GDM1 (cell line): ENCODE measurements at places on chromosomes 13 and 19.

DNA sequence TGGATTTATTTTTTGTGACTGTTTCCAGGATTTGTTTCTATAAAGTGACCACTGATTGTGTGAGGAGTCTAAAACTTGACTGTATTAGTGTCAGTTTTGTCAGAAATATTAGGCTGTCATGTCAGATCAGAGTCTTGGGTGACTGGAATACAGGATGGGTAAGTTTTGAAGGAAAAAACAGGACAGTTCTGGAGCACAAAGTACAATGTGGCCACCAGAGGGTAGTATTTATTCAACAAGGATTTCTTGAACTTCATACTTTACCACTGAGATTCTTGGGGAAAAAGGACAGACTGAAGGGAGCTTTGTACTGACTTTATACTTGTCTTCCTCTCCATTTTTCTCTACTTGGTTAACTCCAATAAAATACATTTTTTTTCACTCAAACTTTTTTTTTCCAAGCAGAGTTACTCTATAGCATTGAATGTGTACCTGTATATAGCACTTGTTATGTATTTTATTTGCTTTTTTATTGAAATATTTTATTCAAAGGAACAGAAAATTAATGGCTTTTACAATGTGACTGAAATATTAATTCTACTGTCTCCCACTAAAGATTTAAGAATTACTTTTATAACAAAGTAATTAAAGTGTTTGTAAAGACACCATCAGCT is 51.1 kb downstream of the LMO7 start:
- DNase-seq: no peak

- DNase-seq: no peak
Measured at GRCh38 chr19:32475141-32476031, 69.8 kb downstream of the DPY19L3 start.

DNA sequence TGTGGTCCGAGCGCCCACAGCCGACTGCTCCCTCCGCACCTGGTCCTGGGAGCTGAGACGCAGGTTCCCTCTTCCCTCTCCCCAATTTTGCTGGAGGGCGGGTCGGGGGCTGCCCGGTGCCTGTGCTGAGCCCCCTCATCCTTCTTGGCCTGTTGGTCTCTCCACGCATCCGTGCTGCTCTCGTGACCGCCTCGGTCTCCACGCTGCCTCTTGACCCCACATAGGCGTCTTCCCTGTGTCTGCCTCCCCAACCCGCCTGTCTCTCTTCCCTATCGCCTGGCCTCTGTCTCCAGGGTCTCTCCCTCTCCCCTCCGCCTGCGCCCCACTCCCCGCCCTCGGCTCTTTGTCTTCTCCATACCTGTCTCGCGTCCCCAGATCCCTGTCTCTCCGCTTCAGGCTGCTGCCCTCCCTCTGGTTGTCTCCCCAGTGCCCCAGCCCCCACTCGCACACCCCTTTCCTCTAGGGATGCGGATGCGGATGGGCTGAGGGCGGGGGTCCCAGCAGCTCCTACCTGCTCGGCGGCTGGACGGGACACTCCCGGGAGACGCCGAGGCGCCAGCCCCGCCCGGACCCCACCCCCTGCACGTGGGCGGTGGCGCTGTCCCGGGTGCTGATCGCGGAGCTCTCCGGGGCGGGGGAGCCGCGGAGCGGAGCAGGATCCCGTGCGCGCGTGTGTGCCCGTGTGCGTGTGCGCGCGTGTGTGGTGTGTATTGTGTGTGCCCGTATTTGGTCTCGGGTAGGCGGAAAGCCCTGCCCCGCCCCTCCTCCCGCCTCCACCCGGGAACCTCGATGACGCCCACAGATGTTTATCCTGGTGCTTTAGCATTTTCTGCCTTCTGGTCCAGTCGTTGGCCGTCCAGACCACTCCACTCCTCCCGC is at the start of gene SYT5:
TSS of gene SYT5 (minus strand) at position 684 of the 879 bp plus-strand sequence. CDS start 1,248 bp downstream, outside the sequence.
- DNase-seq: peak; percentile 16

- DNase-seq: no peak
Measured at GRCh38 chr19:7471696-7472615, 16.9 kb downstream of the PEX11G start.

DNA sequence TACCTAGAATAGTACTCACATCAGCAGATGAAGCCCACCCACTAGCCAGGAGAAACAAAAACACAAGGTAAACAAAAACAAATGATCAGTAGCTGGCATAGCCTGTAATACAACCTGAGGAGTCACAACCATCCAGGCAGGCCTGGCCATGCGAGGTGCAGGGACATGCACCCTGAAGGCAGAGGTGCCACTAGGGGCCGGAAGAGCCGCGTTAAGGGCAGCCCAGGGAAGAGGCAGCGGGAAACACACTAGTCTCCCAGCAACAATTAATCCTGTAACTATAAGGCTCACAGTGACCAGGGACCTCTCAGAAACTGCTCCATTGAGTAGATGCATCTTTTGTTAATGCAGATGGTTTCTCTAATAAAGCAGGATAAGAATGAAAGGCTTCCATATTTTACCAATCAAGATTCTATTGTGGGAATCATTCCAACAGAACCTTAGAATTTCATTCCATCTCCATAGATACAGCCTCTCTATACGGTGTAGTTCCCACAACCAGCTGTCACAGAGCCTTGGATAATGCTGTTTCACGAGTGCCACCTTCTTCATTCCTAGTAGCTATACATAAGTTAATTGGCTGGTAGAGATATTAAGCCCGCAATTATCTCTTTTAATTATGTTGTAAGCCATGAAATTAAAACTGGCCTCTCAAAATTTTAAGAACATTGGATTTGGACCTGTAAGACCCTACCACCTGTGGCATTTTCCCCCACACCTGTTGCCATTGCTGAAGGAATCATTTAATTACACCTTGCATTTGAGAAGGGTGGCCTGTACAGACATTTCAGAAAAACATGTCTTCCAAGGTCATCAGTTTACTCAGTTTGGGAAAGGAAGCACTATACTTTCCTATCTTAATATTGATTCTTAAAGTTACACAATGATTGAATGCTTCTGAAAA is 28.7 kb downstream of the ANKRD10 start:
- no peak for DNase-seq

- DNase-seq: no peak
Measured at GRCh38 chr13:73089213-73089612, 30.4 kb downstream of the KLF5 start.

- DNase-seq: no peak
Measured at GRCh38 chr13:30835442-30835841, 70.6 kb upstream of the MEDAG start.

DNA sequence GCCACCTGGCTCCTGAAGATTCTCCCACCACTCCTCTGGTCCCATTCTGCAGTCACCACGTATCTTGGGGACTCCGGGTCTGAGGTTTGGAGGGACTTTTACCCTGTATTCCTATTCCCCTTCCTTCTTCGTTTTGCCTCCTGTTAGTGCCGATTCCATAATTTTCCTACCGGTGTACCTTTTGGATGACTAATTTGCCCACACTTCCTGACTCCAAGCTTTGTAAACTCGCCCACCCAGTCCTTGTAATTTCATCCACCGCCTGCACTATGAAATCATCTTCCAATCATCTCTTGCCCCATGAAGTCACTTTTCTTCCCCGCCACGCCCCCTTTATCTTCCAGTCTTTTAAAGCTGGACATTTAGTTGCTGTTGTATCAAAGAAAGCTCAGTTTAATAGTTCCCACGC is 572 bp downstream of the UCHL3 start:
- DNase-seq: no peak

DNA sequence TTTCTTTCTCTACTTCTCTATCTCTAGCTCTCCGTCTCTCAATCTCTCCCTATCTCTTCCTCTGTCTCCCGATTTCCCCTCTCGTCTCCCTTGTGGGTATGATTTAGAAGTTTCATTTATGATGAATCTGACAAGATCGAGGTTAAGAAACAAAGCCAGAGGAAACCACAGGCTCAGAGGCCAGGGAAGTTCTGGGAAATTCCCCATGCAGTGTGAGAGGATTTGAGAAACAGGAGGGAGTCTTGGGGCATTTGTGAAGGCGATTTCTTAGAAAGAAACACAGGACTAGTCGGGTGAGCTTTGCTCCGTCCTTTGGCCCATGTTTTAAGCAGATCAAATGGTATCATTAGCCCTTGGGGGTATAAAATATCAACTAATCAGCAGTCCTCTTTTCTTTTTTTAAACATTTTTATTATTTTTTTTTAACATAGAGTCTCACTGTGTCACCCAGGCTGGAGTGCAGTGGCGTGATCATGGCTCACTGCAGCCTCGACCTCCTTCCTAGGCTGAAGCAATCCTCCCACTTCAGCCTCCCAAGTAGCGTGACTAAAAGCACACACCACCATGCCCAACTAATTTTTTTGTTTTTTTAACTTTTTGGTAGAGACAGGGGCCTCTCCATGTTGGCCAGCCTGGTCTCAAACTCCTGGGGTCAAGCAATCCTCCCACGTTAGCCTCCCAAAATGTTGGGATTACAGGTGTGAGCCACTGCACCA is 25.8 kb downstream of the TNFSF9 start:
- DNase-seq: no peak

DNA sequence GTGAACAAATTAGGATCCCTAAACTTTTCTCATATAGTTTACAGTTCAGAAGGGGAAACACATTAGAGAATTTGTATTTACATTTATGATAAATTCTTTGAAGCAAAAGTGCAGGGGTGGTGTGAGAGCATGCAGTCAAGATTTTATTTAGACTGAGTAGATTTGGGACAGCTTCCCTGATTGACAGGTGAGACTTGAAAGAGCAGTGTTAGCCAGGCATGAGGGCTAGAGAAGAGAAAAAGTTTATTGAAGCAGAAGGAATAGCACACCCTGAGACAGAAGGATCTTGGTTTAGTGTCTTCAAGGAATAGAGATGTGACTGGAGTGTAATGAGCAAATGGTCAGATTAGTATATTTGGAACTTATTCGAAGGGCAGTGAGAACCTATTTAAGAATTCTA is 50.5 kb downstream of the PDS5B start:
- no peak for DNase-seq

GRCh38 chr19:3632739-3633558 is 6.4 kb upstream of the CACTIN start:
- DNase-seq: no peak

DNA sequence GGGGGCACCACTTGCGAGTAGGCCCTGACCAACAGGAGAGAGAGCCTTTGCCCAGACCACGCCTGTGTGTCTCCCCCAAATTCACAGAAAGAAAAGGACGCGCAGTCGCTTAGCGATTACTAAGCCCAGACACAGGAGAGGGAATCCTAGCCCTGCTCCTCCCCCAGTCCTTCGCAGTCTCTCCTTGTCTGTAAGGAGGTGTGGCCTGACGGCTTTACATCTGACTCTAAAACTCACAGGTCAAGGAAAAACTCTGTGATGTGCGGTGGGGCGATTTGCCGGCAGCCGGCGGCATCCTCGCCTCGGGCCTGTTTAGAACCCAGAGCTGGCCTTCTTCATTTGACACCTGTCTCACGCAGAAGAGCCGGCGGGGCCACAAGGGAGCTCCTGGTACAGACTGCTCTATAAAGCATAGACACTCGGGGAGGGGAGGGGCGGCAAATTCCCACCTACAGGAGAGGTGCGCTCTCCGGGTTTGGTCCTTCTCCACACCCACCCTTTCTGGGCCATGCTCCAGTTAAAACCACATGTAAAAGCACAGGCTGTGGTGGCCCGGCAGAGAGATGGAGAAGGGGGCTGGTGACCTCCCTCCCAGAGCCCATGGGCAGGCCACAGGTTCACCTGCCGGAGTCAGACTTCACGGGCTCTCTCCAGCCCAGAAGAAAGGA is 17.8 kb downstream of the GPR12 start:
- DNase-seq: no peak

GRCh38 chr13:30396434-30397075 is 25.7 kb upstream of the UBE2L5 start:
- DNase-seq: no peak

DNA sequence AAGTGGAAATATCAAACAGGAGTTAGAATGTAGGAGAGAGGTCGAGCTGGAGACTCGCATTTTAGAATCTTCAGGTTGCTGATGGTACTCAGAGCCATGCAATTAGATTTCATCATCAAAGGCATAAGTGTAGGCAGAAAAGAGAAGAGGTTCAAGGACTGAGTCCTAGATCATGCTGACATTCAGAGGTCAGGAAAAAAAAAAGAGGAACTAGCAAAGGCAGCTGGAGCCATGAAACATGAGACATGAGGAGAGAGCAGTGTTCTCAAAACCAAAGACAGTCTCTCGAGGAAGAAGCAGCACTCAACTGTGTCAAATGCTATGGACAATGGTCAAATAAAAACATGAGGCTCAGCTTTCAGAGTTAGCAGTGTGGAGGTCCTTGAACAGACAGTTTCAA is 12.4 kb upstream of the TPP2 start:
- peak; percentile 75 for DNase-seq

- DNase-seq: no peak
Measured at GRCh38 chr13:70469077-70469476, 360.8 kb upstream of the KLHL1 start.

DNA sequence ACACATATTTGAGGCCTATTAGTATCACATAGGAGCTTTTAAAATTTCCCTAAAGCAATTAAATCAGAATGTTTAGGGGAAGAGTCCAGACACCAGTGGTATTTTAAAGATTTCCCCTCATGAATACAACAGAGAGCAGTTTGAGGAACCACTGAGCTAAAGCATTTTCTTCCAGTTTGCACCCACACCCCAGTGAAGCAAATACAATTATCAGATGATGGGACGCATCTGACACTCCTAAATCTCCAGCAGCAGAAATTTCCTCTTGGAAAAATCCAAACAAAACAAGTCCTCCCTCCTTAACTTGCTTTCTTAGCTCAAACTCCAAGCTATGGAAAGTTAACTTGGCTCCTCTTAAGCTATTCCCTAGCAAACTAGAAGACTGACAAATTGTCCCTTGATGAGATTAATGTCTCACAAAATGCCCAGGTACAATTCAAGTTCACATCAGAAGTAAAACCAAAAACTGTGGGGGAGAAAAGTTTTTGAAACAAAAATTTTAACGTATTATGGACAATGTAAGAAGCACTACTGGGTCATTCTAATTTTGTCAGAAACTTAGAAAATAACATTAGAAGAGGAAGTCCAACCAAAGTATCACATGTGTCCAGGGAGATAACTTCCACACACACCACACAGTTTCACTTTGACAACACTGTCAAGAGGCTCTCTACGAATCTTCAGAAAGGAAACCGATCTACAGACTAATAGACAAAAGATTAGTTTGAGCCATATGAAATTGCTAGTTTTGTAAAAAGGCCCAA is 74.1 kb downstream of the ABCC4 start:
- DNase-seq: no peak

GRCh38 chr19:2138061-2138728 is 13.2 kb downstream of the AP3D1 start:
- DNase-seq: no peak
